ENCODE measurements at places on chromosomes 7 and 10. TPM values are rescaled to one million over a fixed set of nuclear protein-coding genes. Genes with fewer than 3 reads are reported as not detected.
A peak's percentile ranks its signal among the peaks of the same experiment; 100 is the strongest.

DNA sequence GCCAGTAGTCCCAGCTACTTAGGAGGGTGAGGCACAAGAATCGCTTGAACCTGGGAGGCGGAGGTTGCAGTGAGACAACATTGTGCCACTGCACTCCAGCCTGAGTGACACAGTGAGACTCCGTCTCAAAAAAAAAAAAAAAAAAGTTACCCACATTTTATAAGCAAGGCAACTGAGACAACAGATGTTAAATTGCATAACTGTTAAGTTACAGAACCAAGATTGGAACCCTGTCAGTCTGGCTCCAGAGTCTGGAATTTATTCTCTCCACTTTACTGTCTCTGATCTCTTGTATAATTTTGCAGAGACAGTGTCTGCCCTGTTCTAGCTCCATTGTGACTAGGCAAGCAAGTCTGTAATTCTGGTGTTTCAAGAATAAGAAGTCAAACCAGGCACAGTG, 6.2 kb upstream of the ITGB1 start:
- no peak for DNase-seq

Gene ZNF394
- total RNA-seq = 65.3 TPM

Gene CLCN1
- total RNA-seq = 0.10 TPM

DNA sequence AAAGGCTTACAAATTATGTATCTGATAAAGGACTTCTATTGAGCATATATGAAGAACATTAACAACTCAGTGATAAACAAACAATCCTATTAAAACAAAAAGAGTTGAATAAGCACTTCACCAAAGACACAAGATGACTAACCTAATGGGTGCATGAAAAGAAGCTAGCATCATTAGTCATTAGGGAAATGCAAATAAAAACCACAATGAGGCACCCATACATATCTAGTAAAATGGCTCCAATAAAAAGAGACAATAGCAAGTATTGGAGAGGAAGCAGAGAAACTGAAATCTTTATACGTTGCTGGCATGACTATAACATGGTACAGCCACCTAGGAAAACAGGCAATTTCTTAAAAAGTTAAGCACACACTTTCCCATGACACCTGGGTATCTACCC, 77.6 kb upstream of the ZMIZ1 start:
- no peak for DNase-seq

Gene GATAD1
- 18.5 TPM for total RNA-seq

Gene CLRN3
- total RNA-seq = not detected

- DNase-seq = no peak
Measured at GRCh38 chr7:78714356-78714755, 739.1 kb downstream of the MAGI2 start.

GRCh38 chr10:28711776-28712175, 34.5 kb downstream of the BAMBI start:
- DNase-seq = no peak

GRCh38 chr10:6276356-6276755, 73.6 kb downstream of the PFKFB3 start:
- DNase-seq = no peak

- no peak for DNase-seq
Measured at GRCh38 chr10:38054361-38054797, 39.8 kb upstream of the ZNF37A start.

- no peak for DNase-seq
Measured at GRCh38 chr10:32061440-32061839, 5.2 kb upstream of the KIF5B start.

DNA sequence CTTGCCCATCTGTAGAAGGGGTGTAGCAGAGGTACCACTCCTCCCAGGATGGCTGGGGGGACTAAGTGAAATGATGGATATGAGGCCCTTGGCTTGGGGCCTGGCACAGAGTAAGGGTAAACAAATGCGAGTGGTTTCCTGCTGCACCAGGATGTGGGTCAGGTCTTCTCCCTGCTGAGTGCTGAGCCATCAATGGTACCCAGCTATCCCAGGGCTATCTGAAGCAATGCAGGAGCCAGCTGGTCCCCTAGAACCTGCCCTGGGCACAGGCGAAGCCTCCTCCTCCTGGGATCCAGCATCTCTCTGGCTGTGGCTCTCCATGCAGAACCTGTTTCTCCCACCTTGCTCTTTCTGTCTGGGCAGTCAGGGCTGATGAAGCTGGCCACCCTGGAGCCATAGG, 20.9 kb upstream of the GOLGA7B start:
- DNase-seq = peak; percentile 54

DNA sequence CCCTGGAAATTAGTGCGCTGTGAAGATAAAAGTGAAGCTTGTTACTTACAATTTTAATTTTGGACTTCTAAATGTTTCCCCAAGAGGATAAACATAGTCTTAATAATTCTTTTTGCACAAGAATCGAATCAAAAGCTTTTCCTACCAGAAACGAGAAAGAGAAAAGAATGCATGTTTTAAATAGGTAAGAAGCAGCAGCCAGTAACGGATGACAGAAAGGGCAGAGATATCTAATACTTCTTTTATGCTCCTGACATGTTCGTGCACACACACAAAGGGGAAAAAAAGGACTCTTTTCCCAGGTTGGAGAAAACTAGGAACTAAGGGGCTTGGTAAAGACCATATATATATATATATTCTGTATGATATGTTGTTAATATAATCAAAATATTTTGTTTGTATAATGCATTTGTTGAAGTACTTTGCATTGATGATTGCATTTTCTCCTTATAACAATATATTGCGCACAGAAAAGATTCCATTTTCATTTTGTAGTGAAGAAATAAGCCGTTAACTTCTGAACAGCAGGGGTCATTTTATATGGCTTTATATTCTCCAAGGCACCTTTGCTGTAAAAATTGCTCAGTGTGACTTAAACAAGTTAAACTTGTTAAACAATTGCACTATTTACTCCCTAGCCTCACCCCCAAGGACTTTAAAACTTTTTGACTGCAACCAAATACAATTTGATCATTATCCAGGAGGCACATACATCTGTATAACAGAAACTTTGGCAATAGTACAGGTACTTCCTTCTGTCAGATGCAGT, 2.2 kb downstream of the PRKAR2B start:
- DNase-seq = no peak

- no peak for DNase-seq
Measured at GRCh38 chr10:123526356-123527064, 139.6 kb upstream of the GPR26 start.

DNA sequence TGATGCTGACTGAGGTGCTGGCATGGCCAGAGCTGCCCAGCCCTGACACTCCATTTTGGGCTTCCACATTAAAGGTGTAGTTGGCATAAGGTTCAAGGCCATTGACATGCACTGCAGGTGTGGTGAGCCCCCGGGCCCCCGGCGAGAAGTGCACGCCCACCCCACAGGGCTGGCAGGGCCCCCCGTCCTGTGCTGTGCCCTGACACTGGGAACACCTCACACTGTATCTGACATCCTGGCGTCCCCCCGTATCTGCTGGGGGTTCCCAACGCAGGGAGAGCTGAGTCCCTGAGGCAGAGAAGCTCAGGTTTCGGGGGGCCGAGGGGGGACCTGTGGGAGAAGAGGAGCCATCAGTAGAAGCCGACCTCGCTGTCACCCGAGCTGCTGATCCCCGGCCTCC, 10.0 kb downstream of the EPHA1 start:
- no peak for DNase-seq

DNA sequence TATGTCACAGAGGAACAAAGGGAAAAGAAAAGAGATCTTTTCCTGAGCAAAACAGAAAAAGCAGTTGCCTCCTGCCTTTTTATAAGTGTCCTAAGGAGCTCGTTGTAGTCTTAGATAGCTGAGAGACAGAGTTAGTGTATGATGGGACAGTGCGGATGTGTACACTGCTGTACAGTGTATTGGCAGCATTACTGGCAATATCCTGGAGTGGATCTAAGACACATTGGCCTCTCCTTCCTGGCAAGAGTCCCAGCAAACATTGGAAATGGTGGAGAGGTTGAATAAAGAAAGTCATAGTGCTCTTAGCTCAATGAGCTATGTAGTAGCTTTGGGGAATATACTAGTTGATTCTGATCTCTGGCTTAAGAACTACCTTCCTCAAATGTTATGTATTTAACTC, 22.7 kb downstream of the GARS1 start:
- DNase-seq = no peak

GRCh38 chr7:13875496-13876074, 113.9 kb downstream of the ETV1 start:
- no peak for DNase-seq

DNA sequence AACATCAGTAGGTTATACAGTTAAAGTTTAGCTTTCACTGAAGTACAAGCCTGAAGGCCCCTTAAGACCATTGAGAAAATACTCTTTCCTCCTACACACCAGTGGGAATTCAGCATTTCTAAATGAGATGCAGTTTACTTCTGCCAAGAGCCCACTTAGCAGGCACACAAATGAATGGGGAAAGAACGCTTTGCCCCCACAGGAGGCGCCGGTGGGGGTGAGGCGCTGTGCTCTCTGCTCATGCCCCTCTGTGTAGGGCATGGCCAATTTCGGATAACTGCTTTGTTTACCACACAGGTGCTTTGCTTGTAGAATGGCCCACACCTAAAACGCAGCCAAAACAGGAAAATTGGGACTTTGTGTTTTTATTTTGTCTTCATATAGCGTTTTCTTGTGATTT, 15.9 kb upstream of the LAT2 start:
- no peak for DNase-seq

- DNase-seq = no peak
Measured at GRCh38 chr7:66913118-66914037, 7.6 kb upstream of the TMEM248 start.

GRCh38 chr7:11533229-11533820, 298.7 kb downstream of the THSD7A start:
- no peak for DNase-seq

Gene OPN4
- not detected for total RNA-seq

- DNase-seq = no peak
Measured at GRCh38 chr10:26326851-26327250, 110.3 kb downstream of the GAD2 start.

- DNase-seq = no peak
Measured at GRCh38 chr10:96345222-96345621, 13.6 kb downstream of the OPALIN start.

GRCh38 chr10:98790817-98791216, 344.1 kb upstream of the HPS1 start:
- DNase-seq = no peak

Gene IKZF1
- 404 TPM for total RNA-seq

GRCh38 chr10:76667408-76668370, 969.9 kb downstream of the KCNMA1 start:
- no peak for DNase-seq

Gene GBX1
- total RNA-seq = not detected
